ENCODE measurements at places on chromosomes 4 and X.

DNA sequence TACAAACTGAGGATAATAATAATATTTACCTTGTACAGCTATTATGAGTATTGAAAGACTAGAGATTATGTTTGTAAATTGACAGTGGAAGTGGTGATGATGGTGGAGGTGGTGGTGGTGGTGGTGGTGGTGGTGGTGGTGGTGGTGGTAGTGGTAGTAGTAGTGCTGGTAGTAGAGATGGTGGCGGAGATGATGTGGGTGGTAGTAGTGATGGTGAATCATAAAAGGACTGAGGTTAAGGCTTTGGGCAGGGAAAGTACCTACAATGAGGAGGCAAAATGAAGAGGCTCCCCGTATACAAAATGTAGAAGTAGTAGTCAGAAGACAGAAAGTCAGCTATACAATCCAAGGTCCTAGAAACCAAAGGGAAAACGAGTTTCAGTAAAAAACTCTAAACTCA lies 214.1 kb downstream of the BCOR start:
- DNase-seq = no peak

- DNase-seq = no peak
Observed at GRCh38 chr4:99033956-99034355, 38.4 kb downstream of the METAP1 start.

DNA sequence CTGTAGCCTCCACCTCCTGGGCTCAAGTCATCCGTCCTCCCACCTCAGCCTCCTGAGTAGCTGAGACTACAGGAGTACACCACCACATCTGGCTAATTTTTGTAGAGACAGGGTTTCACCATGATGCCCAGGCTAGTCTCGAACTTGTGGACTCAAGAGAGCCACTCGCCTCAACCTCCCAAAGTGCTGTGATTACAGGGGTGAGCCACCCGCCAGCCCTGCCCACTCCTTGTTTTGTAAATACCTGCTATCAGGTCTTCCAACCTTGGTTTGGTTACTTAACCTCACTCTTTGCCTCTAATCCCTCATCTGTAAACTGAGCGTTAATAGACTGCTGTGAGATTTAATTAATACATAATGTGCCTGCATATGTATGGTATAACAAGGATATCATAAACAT lies 803 bp downstream of the CNGA1 start:
- DNase-seq = no peak

GRCh38 chrX:150569155-150569477 lies 695 bp downstream of the MTM1 start:
- DNase-seq = no peak

GRCh38 chr4:29972121-29972520 lies 748.0 kb upstream of the PCDH7 start:
- no peak for DNase-seq

- no peak for DNase-seq
Observed at GRCh38 chr4:34139346-34139745, 2105.0 kb downstream of the ARAP2 start.
